ENCODE measurements at places on chromosomes 5 and 9. TPM values are rescaled to one million over a fixed set of nuclear protein-coding genes. Genes with fewer than 3 reads are reported as not detected.

DNA sequence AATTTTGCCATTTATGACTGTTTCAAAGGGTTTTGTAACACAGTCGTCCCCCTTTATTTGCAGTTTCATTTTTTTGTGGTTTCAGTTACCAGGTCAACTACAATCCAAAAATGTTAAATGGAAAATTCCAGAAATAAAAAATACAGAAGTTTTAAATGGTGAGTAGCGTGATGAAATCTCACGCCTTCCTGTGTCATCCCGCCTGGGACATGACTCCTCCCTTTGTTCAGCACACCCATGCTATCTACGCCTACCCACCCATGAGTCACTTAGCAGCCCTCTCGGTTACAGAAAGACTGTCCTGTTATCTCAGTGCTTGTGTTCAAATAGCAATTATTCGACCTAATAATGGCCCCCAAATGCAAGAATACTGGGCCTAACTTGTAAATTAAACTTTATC lies 765.3 kb upstream of the ADAMTS16 start:
- no peaks in the 10 kb centered on the region for H3K4me1 ChIP-seq
- DNase-seq = no peak
- H3K27me3 ChIP-seq = no peaks in the 10 kb centered on the region
- no peaks in the 10 kb centered on the region for H3K36me3 ChIP-seq
- no peak overlapping the region for H3K27ac ChIP-seq
- no peak overlapping the region for H3K4me3 ChIP-seq

GRCh38 chr9:22204240-22204639 lies 195.1 kb upstream of the CDKN2B start:
- DNase-seq = no peak
- no peak overlapping the region for H3K4me3 ChIP-seq
- H3K27me3 ChIP-seq = 0 out of 2 replicates have a peak, but pooled peaks cover 2% of the 10 kb centered on the region
- peaks cover 3% of the 10 kb centered on the region for H3K4me1 ChIP-seq
- no peak overlapping the region for H3K27ac ChIP-seq

DNA sequence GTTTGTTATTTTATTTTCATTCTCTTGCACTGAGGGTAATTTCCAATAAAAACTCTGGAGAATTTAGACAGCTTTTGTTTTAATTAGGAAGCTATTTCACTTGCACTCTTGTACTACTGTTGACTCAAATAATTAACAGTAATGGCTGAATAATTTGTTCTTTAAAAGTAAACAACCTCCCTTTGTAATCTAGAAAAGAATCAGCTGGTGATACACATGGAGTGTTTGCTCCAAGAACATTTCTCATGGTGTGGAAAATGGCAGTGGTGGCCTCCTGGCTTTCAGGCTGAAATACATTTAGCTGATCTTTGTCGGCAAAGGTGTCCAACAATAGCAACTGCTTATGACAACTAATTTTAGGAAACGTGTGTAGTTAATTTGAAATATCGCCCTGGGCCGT lies 129.4 kb downstream of the C9orf152 start:
- DNase-seq = no peak
- peaks cover 14% of the 10 kb centered on the region for H3K4me1 ChIP-seq
- peak overlapping the region; percentile 12 for H3K27ac ChIP-seq
- no peaks in the 10 kb centered on the region for H3K27me3 ChIP-seq
- no peak overlapping the region for H3K4me3 ChIP-seq

DNA sequence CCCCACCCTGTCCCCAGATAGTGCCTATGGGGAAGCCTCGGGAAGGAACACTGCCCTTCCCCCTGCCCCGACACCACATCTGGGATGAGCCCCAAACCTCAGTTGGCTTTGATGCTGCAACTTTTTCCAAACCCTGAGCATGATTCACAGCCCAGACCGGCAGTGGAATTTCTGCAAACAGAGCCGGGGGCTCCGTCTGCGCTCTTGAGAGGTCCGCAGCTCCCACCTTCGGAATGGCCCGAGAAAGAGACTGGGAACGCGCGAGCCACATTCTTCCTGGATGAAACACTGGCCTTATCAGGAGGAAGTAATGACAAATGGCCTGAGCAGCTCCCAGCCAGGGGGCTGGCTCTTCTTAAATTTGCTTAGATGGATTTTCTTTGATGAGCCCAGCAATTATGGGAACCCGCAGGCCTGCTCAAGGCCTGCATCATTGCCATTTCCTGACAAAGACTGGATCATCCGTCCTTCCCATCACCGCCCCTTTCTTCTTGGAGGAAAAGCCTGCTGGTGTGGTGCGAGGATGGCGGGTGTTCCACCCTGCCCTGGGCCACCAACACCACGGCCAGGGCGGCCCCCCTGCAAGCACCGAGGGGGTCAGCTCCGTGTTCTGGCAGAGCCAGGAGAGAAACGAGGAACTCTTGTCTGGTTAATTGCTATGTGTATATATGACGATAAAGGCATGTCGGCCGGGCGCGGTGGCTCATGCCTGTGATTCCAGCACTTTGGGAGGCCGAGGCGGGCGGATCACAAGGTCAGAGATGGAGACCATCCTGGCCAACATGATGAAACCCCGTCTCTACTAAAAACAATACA lies 38.8 kb upstream of the COL5A1 start:
- H3K4me3 ChIP-seq = no peak overlapping the region
- peaks cover 15% of the 10 kb centered on the region for H3K4me1 ChIP-seq
- no peaks in the 10 kb centered on the region for H3K27me3 ChIP-seq
- H3K36me3 ChIP-seq = no peaks in the 10 kb centered on the region
- peak; percentile 99 for DNase-seq

Gene STING1
- 20.6 TPM for total RNA-seq

DNA sequence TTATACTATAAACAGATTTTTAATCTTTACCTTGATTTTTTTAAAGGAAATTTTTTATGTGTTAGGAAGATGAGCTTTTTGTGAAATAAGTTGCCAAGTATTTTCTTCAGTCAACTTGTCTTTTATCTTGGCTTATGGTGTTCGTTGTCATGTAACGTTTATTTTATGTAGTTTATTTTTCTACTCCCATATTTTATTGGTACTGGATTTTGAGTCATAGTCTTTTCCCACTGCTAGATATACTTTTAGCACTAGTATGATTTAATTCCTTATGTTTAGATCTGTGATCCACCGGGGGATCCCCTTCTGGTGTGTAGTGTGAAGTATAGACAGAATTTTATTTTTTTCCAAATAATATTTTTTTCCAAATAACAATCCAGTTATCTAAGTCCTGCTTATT lies 54.2 kb downstream of the DENND4C start:
- DNase-seq = peak; percentile 15
- no peak overlapping the region for H3K4me3 ChIP-seq
- 0 out of 2 replicates have a peak, but pooled peaks cover 1% of the 10 kb centered on the region for H3K36me3 ChIP-seq
- no peaks in the 10 kb centered on the region for H3K27me3 ChIP-seq

GRCh38 chr5:17346811-17347210 lies 129.4 kb downstream of the BASP1 start:
- H3K4me3 ChIP-seq = no peak overlapping the region
- DNase-seq = peak; percentile 14
- H3K27ac ChIP-seq = no peak overlapping the region
- no peaks in the 10 kb centered on the region for H3K36me3 ChIP-seq
- peaks cover 12% of the 10 kb centered on the region for H3K4me1 ChIP-seq

DNA sequence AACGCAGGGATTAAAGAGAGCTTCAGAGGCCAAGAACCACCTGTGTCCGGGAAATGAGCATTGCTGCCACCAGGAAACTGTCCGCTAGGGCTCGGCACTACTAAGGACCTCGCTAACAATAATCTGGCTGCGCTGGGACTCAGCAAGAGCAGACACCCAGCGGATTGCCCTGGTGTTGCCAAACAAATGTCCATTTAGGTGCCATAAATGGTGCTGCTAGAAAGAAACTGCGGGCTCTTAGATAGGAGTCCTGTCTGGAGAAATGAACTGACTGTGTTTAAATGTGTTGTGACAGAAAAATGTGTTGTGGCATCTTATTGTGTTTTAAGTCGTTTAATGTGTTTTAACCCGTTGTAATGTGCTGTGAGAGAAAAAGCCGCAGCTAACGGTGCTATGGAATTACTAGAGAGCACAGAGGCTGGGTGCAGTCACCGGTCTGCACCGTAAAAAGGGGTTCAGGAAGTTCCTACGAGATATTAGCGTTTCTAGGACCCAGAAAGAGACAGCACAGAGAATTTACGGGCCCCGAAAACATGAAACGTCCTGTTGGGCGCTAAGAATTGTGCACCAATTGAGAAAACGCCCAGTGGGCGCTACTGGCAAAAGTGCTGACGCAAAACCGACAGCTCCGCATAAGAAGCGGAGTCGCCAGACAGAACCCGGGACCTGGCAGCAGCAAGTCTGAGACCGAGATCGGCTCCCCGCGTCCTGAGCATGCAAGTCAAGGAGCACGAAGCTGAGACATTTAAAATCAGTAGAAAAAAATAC lies 90.6 kb downstream of the ANXA2R start:
- peaks cover 2% of the 10 kb centered on the region for H3K36me3 ChIP-seq
- peak; percentile 83 for DNase-seq
- H3K4me3 ChIP-seq = peak overlapping the region; percentile 28
- no peaks in the 10 kb centered on the region for H3K27me3 ChIP-seq
- peak overlapping the region; percentile 96 for H3K27ac ChIP-seq

GRCh38 chr9:120478208-120478607 lies 101.8 kb downstream of the CDK5RAP2 start:
- H3K4me1 ChIP-seq = peaks cover 9% of the 10 kb centered on the region
- DNase-seq = peak; percentile 32
- H3K27ac ChIP-seq = no peak overlapping the region
- peaks cover 1% of the 10 kb centered on the region for H3K36me3 ChIP-seq
- no peaks in the 10 kb centered on the region for H3K27me3 ChIP-seq

DNA sequence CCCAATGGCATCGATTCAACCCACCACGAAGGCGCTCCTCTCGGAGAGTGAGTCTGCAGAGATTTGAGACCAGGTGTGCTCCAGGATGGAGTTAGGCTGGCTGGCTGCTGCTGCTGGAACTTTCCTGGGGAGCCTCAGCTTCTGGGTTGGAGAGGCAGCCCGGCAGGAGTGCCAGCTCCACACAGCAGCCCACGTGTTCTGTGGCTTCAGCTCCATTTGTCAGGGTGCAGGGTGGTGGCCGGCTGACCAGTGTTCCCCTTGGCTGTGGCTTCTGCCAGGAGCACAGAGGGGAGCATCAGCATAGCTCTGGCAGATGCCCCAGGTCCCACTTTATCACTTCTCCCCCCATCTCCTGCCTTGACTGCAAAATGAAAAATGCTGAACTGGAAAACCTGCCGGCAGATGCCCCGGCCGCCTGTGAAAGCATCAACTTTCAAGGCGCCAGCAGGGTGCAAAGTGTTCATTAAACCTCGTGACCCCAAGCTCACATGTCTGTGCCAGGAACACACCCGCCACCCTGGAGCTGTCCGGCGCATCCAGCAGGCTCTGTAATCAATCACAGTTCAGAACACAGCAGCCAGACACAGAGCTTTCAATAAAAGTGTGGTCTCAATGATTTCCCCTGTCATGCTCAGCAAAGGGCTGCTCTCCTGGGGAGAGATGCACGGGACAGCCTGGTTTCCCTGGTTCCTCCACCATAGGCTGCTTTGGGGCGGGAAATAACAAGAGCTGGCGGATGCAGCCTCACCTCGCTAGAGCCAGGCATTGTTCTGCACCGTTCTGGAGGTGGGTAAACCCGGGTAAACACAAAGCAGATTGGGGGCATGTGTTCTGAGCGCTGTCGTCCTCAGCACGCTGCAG lies 53.2 kb downstream of the TRIP13 start:
- DNase-seq = no peak
- H3K27ac ChIP-seq = no peak overlapping the region
- H3K4me1 ChIP-seq = peaks cover 2% of the 10 kb centered on the region
- no peak overlapping the region for H3K4me3 ChIP-seq
